ENCODE measurements at places on chromosomes 5 and 9.
A peak's percentile ranks its signal among the peaks of the same experiment; 100 is the strongest.

DNA sequence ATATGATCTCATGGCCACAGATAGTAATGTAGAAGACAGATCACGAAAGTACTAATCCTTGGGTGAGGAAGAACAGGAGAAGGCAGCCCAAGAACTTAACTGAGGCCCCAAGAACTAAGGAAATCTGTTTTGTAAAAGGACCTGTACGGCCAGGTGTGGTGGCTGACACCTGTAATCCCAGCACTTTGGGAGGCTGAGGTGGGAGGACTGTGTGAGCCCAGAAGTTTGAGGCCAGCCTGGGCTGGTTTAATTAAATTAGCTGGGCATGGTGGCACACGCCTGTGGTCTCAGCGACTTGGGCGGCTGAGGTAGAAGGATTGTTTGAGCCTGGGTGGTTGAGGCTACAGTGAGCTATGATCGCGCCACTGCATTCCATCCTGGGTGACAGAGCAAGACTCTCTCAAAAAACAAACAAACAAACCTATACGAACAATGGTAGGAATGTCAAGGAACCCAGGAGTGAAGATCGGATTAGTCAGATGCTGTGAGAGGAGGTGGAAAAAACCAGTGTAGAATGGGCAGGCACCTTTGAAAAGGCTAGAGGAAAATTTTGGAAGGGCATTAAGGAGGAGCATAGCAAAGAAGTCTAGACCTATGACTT lies 283.8 kb upstream of the DMRT1 start:
- no peak for DNase-seq

- no peak for DNase-seq
Observed at GRCh38 chr9:93096131-93096802, at the start of gene CARD19. TSS of gene CARD19 (plus strand) at chr9:93096217. CDS start at chr9:93096346, 129 bp downstream.

DNA sequence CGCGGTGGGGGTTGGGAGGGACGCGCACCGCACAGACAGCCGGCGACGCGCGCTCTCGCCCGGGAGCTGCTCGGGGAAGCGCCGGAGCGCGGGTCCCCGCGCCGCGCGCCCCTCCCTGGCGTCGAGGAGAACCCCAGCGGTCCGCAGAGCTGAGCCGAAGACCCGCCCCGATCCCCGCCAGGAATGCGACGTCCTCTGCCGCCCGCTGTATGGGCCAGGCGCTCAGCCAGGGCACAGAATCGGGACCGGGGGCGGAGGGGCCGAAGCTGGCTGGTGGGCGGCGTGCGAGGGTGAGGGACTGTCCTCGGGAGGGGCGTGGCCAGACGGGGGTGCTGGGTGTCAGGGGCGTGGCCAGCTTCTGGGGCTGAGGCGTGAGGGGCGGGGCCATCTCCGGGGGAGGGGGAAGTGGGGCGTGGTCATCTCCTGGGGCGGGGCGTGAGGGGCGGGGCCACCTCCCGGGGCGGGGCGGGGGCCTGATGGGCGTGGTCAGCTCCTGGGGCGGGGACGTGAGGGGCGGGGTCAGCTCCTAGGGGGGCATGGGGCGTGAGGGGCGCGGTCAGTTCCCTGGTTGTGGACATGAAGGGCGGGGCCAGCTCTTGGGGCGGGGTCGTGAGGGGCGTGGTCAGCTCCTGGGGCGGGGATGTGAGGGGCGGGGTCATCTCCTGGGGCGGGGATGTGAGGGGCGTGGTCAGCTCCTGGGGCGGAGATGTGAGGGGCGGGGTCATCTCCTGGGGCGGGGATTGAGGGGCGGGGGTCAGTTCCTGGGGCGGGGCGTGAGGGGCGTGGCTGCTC lies 965 bp downstream of the PTGDS start:
- DNase-seq, result peak; percentile 47

GRCh38 chr5:130796032-130796431 lies 369.0 kb downstream of the HINT1 start:
- no peak for DNase-seq

- no peak for DNase-seq
Observed at GRCh38 chr5:132225165-132226032, 2.3 kb downstream of the P4HA2 start.

DNA sequence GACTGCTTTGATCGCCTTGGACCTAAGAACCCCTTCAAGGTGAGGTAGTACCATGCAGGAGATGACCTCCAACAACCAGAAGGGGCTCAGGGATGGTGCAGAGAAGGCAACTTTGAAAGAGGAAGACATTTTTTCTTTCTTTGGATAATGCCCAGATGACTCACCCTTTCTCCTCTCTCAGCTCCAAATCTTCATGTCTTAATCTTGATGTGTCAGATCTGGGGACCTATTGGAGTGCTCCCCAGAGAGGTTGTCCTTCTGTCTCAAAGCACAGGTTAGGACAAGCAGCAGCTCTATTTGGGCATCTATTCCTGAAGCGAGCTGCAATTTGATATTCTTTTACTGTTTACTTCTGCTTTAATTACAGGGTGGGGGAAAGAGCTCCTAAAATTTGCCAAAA lies 229.9 kb upstream of the MAP3K1 start:
- DNase-seq, result no peak

GRCh38 chr5:39148983-39149534 lies 70.3 kb downstream of the FYB1 start:
- no peak for DNase-seq

GRCh38 chr5:174323878-174324281 lies 278.4 kb downstream of the NSG2 start:
- no peak for DNase-seq

GRCh38 chr5:60457233-60457632 lies 242.7 kb downstream of the DEPDC1B start:
- no peak for DNase-seq

GRCh38 chr9:136235709-136236455 lies 9.7 kb downstream of the QSOX2 start:
- DNase-seq, result no peak

DNA sequence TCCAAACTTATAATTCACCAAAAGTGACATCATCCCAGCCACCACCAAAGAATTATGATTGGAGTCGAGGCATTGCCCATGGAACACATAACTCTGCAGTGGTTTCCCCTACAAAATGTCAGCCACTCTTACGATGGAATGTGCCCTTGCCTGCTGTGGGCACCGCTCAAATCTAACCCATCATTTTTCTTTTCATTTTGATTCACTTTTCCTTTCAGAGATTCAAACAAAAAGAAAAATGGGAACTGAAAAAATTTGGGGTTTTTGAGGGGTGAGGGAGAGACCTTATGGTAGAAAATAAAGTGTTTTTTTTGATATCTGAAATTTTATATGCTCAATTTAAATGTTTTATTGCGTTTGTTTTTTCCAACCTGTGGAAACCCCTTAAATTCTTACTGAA lies 28.1 kb downstream of the SMARCA2 start:
- no peak for DNase-seq

DNA sequence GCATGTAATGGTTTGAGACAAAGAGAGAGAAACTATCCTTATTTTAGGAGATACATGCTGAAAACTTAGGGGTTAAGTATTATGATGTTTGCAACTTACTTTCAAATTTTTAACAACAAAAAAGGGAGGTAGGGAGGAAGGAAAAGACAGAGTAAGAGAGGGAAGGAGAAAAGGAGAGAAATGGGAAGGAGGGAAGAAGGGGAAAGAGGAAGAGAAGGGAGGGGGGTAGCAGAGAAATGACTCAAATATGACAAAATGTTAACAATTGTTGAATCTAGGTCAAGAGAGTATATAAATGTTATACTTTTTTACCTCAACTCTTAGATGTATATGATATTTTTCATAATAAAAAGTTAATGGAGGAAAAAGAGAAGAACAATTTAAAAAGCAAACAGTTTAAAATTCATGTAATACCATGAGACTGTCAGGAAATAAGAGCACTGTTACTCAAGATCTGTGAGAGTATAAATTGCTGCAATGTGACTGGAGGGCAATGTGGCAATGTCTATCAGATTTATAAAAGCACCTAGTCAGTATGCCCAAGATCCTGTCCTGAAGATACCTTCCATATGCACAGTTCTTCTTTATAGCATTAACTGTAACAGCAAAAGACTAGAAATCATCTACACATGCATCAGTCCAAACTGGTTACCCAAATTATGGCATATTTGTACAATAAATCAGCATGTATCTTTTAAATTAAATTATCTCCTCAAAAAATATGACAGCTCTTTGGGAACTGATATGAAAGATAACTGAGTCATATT lies 16.3 kb downstream of the FBXW11 start:
- DNase-seq, result no peak

DNA sequence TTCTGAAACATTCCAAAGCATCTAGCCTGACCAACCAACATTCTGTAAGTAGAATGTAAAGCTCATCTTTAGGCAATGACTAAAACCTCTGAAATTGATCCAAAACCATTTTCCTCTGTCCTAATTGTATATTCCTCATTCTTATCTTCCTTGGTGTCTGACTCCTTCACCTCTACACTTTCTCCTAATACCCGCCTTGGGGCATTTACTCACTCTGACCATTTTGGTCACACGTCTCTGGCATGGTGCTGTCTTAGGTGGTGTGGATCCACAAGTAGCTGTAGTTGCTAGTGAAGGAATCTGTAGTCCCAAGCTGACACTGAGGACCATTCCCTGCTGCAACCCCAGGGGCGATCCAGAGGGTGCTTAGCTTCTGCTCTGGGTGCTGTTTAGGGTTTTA lies 40.8 kb upstream of the LMNB1 start:
- no peak for DNase-seq

- no peak for DNase-seq
Observed at GRCh38 chr9:72356041-72356582, 8.9 kb downstream of the ZFAND5 start.

DNA sequence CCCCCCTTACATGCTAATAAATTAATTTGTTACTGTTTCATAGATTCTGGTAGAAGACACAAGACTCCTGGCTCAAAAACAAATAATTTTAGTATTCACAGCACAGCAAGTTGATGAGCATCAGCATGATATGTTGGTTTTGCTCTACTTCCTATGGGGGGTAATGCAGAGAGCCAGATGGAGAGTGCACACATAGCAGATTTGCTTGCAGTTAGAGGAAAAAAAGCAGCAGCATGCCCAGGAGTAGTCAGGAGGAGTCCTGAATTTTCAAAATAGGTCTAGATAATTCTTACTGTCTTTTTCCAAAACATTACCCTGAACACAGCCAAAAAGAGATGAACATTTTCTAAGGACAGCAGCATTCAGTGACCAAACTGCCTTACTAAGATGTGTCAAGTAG lies 261.3 kb downstream of the COX7C start:
- DNase-seq, result no peak

- DNase-seq, result no peak
Observed at GRCh38 chr9:94806307-94806893, 79.9 kb downstream of the AOPEP start.

DNA sequence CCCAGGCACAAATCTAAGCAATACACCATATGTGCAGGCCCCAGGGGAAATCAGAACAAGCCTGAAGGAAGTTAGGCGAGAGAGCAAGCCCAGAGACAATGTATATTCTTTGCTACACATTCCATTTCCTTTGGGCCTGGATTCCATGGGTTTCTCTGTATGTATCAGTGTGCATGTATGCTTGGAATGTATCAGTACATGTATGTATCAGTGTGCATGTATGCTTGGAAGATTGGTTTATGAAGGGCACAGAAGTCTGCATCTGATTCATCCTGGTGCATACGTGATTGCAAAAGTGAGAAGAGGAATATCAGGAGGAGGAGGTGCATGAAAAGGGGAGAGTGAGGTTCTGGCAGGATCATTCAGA lies 232.6 kb upstream of the ANKRD55 start:
- no peak for DNase-seq

GRCh38 chr5:170307575-170308465 lies 10.2 kb upstream of the LCP2 start:
- no peak for DNase-seq

GRCh38 chr5:154405078-154405792 lies 40.6 kb upstream of the SAP30L start:
- DNase-seq, result peak; percentile 24

DNA sequence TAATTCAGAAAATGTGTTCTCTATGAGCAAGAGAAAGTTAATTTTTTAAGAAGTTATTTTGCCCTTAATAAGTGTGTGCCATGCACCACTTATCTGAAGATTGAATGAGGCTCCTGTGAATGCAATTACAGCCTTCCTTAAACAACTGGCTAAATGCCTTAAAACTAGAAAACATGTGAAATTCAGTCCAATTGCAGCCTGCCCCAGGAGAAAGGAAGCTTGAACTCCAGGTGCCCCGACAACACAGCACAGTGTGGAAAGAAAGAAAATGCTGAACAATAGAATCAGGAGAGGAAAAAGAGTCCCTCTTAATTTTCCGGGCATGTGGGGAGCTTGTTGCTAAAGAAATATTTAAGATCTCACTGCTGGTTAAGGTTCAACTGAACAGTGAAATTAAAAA lies 8.8 kb downstream of the LHFPL2 start:
- no peak for DNase-seq

- DNase-seq, result no peak
Observed at GRCh38 chr5:150895431-150896428, 9.1 kb downstream of the ZNF300 start.

DNA sequence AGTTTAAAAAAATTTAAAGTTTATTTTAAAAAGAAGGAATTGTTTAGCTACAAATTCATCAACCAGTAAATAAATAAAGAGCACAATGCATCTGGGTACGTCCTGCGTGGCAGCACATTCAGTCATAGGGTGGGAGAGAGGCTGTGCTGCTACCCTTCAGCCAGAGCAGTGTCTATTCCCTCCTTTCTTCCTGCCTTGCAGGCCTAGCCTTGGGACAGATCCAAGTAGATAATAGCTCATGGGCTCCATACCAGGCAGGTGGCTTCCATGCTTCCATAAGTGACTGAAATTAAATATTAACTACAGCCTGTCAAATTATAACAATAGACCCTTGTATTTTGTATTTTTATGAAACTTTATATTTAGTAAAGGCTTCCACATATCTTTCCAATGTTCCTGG lies 408.3 kb upstream of the RGMB start:
- no peak for DNase-seq

DNA sequence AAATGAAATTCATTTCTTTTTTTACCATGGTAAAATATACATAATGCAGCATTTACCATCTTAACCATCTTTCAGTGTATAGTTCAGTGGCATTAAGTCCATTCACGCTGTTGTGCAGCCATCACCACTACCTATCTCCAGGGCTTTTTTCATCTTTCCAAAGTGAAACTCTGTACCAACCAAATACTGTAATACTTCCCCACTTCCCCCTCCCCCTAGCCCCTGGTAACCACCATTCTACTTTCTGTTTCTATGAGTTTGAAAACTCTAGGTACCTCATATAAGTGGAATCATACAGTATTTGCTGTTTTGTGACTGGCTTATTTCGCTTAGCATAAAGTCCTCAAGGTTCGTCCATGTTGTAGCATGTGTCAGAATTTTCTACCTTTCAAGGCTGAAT lies 23.4 kb downstream of the SPAAR start:
- no peak for DNase-seq

- no peak for DNase-seq
Observed at GRCh38 chr9:93813221-93814076, 141.7 kb downstream of the BARX1 start.

DNA sequence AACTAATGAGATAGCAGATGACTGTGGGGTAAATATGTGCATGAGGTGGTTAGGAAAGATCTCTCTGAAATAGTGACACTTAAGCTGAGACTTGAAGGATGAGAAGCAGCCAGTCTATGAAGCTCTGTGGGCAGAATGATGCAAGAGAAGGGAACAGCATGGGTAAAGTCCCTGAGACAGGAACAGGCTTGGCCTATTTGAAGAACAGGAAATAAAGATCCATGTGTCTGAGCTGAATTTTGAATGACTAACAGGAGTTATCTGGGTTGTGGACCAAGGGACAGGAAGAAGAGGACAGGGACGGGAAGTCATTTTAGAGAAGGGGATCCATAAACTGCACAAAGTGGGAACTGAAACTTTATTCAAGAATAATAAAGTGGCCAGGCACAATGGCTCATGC lies 25.6 kb upstream of the HMGCS1 start:
- DNase-seq, result no peak

- DNase-seq, result no peak
Observed at GRCh38 chr9:2288309-2288708, 273.2 kb downstream of the SMARCA2 start.

GRCh38 chr9:117098331-117098730 lies 316.5 kb downstream of the ASTN2 start:
- DNase-seq, result no peak

Measured in stimulated activated CD4-positive, alpha-beta T cell treated with anti-CD3 and anti-CD28 coated beads, Interleukin-1b, Interleukin-23, amount 100 ng/mL, for 1 hour (primary cell).